NCI-H2081 treated with DMSO at 0.1 percent for 48 hours (cell line): ENCODE measurements at places on chromosomes 7 and 10.

DNA sequence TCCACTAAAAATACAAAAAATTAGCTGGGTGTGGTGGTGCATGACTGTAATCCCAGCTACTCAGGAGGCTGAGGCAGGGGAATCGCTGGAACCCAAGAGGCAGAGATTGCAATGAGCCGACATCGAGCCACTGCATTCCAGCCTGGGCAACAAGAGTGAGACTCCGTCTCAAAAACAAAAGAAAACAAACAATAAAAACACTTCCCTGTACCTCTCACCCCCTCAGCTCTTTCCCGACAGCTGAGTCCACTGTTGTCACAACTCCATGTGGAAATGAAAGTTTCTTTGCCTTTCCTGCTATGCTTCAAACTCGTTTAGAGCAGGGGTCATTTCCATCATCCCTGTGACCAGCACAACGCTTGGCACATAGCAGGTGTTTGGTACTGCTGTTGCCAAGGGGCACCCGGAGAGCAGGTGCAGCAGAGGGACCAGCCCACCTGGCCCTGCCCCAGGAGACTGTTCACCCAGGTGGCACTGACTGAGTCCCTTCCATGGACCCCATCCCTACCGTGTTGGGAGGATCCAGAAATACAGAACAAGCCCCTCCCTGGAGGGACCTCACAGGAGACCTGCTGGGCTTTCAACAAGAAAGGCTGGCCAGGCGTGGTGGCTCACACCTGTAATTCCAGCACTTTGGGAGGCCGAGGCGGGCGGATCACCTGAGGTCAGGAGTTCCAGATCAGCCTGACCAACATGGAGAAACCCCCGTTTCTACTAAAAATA, 4.9 kb downstream of the TMEM130 start:
- DNase-seq = no peak

GRCh38 chr7:73605601-73606220, 18.6 kb downstream of the MLXIPL start:
- no peak for DNase-seq

- no peak for DNase-seq
Observed at GRCh38 chr7:1675036-1675671, 5.1 kb downstream of the ELFN1 start.

GRCh38 chr7:139153832-139154231, 44.3 kb upstream of the ZC3HAV1 start:
- DNase-seq = no peak

- DNase-seq = no peak
Observed at GRCh38 chr7:116165717-116166116, 44.6 kb upstream of the TES start.

- no peak for DNase-seq
Observed at GRCh38 chr7:25855854-25856782, 295.9 kb upstream of the NFE2L3 start.

- no peak for DNase-seq
Observed at GRCh38 chr10:3068968-3069737, 1.8 kb downstream of the PFKP start.

GRCh38 chr7:122403113-122403512, 98.6 kb upstream of the FEZF1 start:
- DNase-seq = no peak

DNA sequence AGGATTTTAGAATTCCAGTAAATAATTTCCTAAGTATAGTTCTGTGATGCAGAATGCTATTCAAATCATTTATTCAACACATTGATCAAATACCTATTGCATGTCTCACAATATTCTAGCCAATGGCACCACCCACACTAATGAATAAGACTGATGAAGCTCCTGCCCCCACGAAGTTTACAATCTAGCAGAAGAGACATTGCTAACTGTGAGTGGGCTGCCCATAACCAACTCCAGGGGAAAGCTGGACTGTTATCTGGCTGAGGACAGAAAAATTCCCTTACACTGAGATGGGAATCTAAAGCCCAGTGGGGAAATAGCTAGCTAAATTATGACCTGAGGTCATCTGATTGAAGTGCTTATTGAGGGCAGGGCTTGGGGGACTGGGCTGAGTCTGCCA, 128.8 kb upstream of the LYZL2 start:
- DNase-seq = no peak

DNA sequence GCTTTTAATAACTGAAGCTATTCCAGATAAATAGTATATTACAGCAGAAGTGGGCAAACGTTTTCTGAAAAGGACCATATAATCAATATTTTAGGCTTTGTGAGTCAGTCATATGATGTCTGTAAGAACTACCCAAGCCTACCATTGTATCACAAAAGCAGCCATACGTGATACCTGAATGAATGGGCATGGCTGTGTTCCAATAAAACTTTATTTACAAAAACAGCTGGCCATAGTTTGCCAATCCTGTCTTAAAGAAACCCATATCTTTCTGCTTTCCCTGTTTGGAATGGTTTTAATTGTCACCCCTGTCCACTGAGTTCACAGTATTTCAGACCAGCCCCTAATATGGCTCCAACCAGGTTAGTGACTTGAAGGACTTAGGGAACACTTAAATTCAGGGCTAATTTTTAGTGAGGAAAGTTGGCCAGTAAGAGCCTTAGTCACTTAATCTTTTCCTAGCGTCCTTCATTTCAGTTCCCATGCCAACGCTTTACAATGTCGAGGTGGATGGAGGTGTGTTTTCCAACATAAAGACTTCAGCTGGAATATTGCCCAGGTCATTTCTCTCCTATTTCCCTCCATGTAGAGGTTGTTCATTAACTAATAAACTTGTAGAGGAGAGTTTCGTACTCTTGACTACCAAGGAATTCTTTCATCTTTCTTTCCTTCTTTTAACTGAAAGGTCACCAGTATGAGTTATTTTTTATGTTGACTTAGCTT, 184.5 kb downstream of the TRIL start:
- no peak for DNase-seq

DNA sequence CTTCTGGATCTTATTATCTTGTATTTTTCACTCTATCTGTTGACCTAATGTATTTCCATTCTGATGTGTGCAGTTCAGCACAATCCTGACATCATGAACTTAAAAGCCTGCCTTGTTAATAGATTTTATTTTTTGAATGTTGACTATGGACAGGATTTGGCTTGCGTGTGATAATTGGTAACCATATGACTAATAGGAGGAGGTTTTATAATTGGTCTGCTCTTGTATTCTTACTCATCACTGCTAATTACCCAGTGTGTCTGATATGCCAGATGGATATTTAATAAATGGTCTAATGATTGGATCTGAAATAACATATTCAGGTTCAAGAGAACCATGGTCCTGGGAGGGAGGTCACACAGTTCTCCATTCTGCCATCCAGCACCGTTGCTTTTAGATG, 45.9 kb downstream of the MTURN start:
- no peak for DNase-seq

GRCh38 chr10:91103384-91104192, 116.9 kb upstream of the PCGF5 start:
- DNase-seq = no peak

DNA sequence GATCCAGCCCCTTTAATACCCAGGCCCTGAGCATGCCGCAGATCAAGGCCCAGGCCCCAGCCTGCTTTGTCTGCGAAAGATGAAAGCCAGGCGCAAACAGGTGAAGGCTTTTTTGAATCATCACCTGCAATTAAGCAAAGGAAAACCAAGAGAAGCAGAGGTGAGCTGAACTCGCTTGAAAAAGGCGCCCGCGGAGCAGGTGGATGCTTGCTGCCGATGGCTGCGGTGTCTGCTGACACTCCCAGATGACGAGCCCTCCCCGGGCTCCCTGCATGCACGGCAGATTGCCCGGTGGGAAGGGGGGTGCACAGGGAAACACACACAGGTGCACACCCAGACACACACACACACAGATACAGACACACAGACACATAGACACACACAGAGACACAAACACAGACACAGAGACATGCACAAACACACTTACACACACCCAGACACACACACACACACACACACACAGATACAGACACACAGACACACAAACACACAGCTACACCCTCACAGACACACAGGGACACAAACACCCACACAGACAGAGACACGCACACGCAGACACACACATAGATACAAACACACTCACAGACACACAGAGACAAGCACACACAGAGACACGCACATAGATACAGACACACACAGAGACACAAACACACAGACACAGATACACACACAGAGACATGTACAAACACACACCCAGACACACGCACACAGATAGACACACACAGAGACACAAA, 142.6 kb upstream of the RNF32 start:
- DNase-seq = no peak
